Bronchus fibroblast of lung (primary cell): ENCODE measurements at places on chromosomes 7 and 10. TPM values are rescaled to one million over a fixed set of nuclear protein-coding genes. Genes with fewer than 3 reads are reported as not detected.

Gene PLAU
- 54.8 and 56.8 TPM in 2 replicates for total RNA-seq

Gene PNLIPRP3
- total RNA-seq: not detected in 2 replicates

Gene CCZ1
- total RNA-seq: 57.1 and 63.7 TPM in 2 replicates

Gene LRMDA
- 0.34 and 0.45 TPM in 2 replicates for total RNA-seq

Gene NEUROG3
- not detected in 2 replicates for total RNA-seq

Gene RGR
- not detected in 2 replicates for total RNA-seq

Gene POLR1F
- total RNA-seq: 13.4 and 16.1 TPM in 2 replicates

Gene PAX4
- not detected in 2 replicates for total RNA-seq

Gene ITPRID1
- total RNA-seq: not detected in 2 replicates

Gene MEIG1
- total RNA-seq: 0.15 TPM in 1 of 2 replicates, not detected in the other

Gene PRKCQ
- total RNA-seq: 0.34 and 0.59 TPM in 2 replicates

Gene GNAT3
- not detected in 2 replicates for total RNA-seq

Gene NANOS1
- 0.17 and 0.59 TPM in 2 replicates for total RNA-seq

Gene BMS1
- 11.4 and 14.0 TPM in 2 replicates for total RNA-seq

Gene RELN
- 1.2 and 1.3 TPM in 2 replicates for total RNA-seq

Gene ARMS2
- not detected in 2 replicates for total RNA-seq

Gene MRC1
- total RNA-seq: not detected in 2 replicates

Gene LRIT1
- not detected in 2 replicates for total RNA-seq

Gene ITGB8
- total RNA-seq: 3.3 and 3.9 TPM in 2 replicates

Gene TMEM130
- total RNA-seq: 0.15 and 0.17 TPM in 2 replicates

Gene NOS3
- total RNA-seq: 4.3 and 4.9 TPM in 2 replicates

Gene LRRC4
- 0.45 and 1.2 TPM in 2 replicates for total RNA-seq

Gene ZKSCAN1
- total RNA-seq: 10.7 and 11.3 TPM in 2 replicates

Gene ARHGEF5
- 6.7 TPM in 2 replicates for total RNA-seq

Gene PALS2
- total RNA-seq: 3.7 and 6.2 TPM in 2 replicates

Gene SFTPA2
- not detected in 2 replicates for total RNA-seq

Gene CLEC5A
- not detected in 2 replicates for total RNA-seq

Gene TWIST1
- total RNA-seq: 29.6 and 33.9 TPM in 2 replicates

Gene HOXA9
- 1.5 and 4.0 TPM in 2 replicates for total RNA-seq

Gene LGI1
- not detected in 2 replicates for total RNA-seq

Gene ABCB4
- total RNA-seq: 0.15 and 0.17 TPM in 2 replicates

Gene SPDYE3
- total RNA-seq: not detected in 2 replicates

Gene VWC2
- total RNA-seq: not detected in 2 replicates

Gene NCF1
- total RNA-seq: not detected in 2 replicates

Gene KLLN
- 0.30 and 0.34 TPM in 2 replicates for total RNA-seq

Gene PILRA
- under 0.01 TPM in 1 of 2 replicates, not detected in the other for total RNA-seq

Gene MMRN2
- 0.89 and 1.8 TPM in 2 replicates for total RNA-seq

Gene SPOCK2
- total RNA-seq: 0.15 and 0.34 TPM in 2 replicates

Gene ASB10
- not detected in 2 replicates for total RNA-seq

Gene CRHR2
- not detected in 2 replicates for total RNA-seq

Gene GJD4
- total RNA-seq: not detected in 2 replicates

Gene CALHM1
- not detected in 2 replicates for total RNA-seq

Gene AGK
- 28.1 and 28.7 TPM in 2 replicates for total RNA-seq

Gene NKX2-3
- not detected in 2 replicates for total RNA-seq

Gene PPP1R3C
- total RNA-seq: 3.9 and 4.0 TPM in 2 replicates

Gene CYP3A4
- not detected in 2 replicates for total RNA-seq

Gene XRCC2
- 3.1 and 3.5 TPM in 2 replicates for total RNA-seq

Gene CYP26C1
- total RNA-seq: 0.17 TPM in 1 of 2 replicates, not detected in the other

Gene TAX1BP1
- total RNA-seq: 20.7 and 25.4 TPM in 2 replicates

Gene TFAM
- total RNA-seq: 18.4 and 19.3 TPM in 2 replicates

Gene VWA2
- total RNA-seq: not detected in 2 replicates

Gene HTR5A
- not detected in 2 replicates for total RNA-seq

Gene PNLIPRP1
- not detected in 2 replicates for total RNA-seq

Gene SYNPO2L
- total RNA-seq: under 0.01 TPM in 1 of 2 replicates, not detected in the other

Gene VSIR
- 9.1 and 10.9 TPM in 2 replicates for total RNA-seq

Gene AGBL3
- 0.15 and 0.17 TPM in 2 replicates for total RNA-seq

Gene ASZ1
- not detected in 2 replicates for total RNA-seq

Gene HSPB1
- total RNA-seq: 620 and 643 TPM in 2 replicates
